ENCODE measurements at places on chromosomes 1 and 21.

- no peak for DNase-seq
Measured at GRCh38 chr1:182765391-182765790, 24.2 kb upstream of the NPL start.

GRCh38 chr1:28449904-28450303 is 55.9 kb upstream of the RCC1 start:
- no peak for DNase-seq

- DNase-seq = no peak
Measured at GRCh38 chr1:15110867-15111230, 42.7 kb upstream of the TMEM51 start.

- DNase-seq = no peak
Measured at GRCh38 chr1:202007805-202008489, 2.4 kb upstream of the ELF3 start.

- no peak for DNase-seq
Measured at GRCh38 chr1:193070942-193071341, 11.5 kb downstream of the RO60 start.

- no peak for DNase-seq
Measured at GRCh38 chr1:119227456-119227855, 87.0 kb upstream of the WARS2 start.

GRCh38 chr21:39724944-39725343 is 20.0 kb upstream of the IGSF5 start:
- DNase-seq = no peak

- DNase-seq = no peak
Measured at GRCh38 chr1:3790500-3790923, 5.8 kb downstream of the LRRC47 start.
